ENCODE measurements at places on chromosomes 13 and 19. TPM values are rescaled to one million over a fixed set of nuclear protein-coding genes. Genes with fewer than 3 reads are reported as not detected.

The ZNF761 gene
- total RNA-seq, result 8.7 TPM

DNA sequence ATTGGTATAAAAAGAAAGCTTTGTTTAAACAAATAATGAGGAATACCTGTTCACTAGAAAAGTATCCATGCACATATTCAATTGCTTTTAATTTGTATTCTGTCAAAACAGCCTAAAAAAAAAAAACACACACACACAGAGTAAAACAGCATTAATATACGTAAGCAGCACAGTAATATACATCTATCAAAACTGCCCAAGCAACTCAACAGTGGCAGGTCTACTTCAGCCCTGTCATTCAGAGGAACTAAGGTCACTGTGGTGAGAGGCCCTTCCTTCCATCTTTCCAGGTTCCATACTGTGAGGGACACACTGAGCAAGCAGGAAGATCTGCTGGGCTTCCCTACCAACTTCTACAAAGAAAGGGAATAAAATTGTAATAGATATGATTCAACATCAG is 3.8 kb downstream of the PROSER1 start:
- H3K4me1 ChIP-seq, result no peaks in the 10 kb centered on the region
- H3K36me3 ChIP-seq, result no peaks in the 10 kb centered on the region
- no peak overlapping the region for H3K27ac ChIP-seq

GRCh38 chr13:49026851-49027250 is 51.1 kb downstream of the FNDC3A start:
- no peak overlapping the region for H3K27ac ChIP-seq
- no peak for DNase-seq
- H3K36me3 ChIP-seq, result no peaks in the 10 kb centered on the region
- no peaks in the 10 kb centered on the region for H3K27me3 ChIP-seq
- H3K4me3 ChIP-seq, result no peak overlapping the region
- H3K4me1 ChIP-seq, result no peaks in the 10 kb centered on the region

GRCh38 chr13:83086948-83087347 is 795.3 kb downstream of the SLITRK1 start:
- no peaks in the 10 kb centered on the region for H3K27me3 ChIP-seq
- H3K27ac ChIP-seq, result no peak overlapping the region
- no peak for DNase-seq
- no peaks in the 10 kb centered on the region for H3K36me3 ChIP-seq
- no peak overlapping the region for H3K4me3 ChIP-seq

The TJP3 gene
- total RNA-seq, result 0.30 TPM

The KCNN1 gene
- 7.3 TPM for total RNA-seq

DNA sequence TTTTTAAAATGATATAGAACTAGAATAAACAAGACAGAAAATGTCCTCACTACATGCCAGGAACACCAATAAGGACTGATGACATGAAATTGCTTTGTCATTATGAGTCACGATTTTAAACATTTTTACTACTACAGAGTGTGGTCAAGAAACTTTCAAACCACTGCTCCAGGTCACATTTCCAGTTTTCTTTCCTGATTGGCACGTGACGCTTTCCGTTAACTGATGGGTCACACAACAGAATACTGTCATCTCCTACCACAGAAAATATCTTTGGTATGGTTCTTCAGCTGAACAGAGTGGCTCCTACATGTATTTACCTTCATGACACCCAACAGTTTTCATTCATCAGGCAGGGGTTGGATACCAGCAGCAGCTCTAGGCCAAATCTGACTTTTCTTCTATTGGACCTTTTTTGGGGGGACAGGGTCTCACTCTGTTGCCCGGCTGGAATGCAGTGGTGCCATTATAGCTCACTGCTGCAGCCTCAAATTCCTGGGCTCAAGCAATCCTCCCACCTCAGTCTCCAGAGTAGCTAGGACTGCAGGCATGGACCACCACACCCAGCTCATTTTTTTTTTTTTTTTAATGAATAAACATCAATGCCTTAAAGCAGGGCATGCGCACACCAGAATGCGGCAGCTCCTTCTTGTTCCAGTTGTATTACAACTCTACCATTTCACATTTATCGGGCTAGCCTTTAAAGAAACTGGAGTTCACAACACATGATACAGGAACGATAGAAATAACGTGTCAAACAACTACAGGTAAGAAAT is 147.4 kb downstream of the RNF17 start:
- H3K36me3 ChIP-seq, result peaks cover 5% of the 10 kb centered on the region
- DNase-seq, result no peak
- H3K4me3 ChIP-seq, result no peak overlapping the region

- H3K27ac ChIP-seq, result no peak overlapping the region
- H3K36me3 ChIP-seq, result no peaks in the 10 kb centered on the region
Measured at GRCh38 chr13:79227418-79227817, 178.6 kb downstream of the RBM26 start.

DNA sequence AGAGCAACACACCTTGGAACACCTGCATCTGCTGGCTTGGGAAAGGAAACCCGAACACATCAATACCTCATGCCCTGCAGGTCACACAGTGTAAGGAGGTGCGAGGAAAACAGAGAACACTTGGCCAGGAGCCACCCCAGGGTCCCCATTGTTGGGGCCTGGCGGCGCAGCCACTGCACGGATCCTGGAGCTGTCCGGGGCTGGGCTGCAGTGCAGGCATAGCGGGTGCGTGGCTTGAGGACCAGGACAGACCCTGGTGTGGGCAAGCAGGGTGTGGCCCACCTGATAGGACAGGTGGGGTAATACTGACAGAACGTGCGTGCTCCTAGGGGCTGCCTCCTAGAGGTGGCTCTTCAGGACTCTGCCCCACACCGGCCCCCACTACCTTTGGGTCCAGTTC is 16.8 kb upstream of the TMEM160 start:
- DNase-seq, result no peak
- H3K36me3 ChIP-seq, result peaks cover 70% of the 10 kb centered on the region
- H3K27me3 ChIP-seq, result no peaks in the 10 kb centered on the region
- H3K4me1 ChIP-seq, result no peaks in the 10 kb centered on the region

DNA sequence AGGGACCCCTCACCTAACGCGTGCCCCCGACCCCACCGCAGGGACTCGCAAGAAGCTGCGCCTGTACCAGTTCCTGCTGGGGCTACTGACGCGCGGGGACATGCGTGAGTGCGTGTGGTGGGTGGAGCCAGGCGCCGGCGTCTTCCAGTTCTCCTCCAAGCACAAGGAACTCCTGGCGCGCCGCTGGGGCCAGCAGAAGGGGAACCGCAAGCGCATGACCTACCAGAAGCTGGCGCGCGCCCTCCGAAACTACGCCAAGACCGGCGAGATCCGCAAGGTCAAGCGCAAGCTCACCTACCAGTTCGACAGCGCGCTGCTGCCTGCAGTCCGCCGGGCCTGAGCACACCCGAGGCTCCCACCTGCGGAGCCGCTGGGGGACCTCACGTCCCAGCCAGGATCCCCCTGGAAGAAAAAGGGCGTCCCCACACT is 4.7 kb upstream of the MYBPC2 start:
- DNase-seq, result peak; percentile 20
- H3K36me3 ChIP-seq, result no peaks in the 10 kb centered on the region
- peaks cover 27% of the 10 kb centered on the region for H3K4me1 ChIP-seq
- peaks cover 29% of the 10 kb centered on the region for H3K27me3 ChIP-seq

The CPAMD8 gene
- 22.3 TPM for total RNA-seq

DNA sequence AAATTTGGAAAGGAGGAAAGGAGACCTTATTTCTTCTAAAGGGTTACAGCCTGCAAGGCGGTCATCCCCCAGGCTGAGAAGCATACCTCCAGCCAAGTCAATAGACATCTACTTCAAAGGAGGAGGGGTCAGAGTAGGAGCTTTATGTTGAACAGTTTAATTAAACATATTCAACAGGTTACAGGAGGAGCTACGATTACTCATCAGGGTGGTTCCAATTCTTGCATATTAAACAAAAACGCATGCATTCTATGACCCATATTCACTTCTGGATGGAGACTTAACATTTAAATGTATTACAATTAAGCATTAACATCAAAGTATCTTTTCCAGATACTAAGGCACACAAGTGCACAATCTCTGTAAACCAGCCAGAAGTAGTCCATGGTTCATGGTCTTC is 1955.0 kb downstream of the PCDH9 start:
- no peaks in the 10 kb centered on the region for H3K36me3 ChIP-seq
- no peak overlapping the region for H3K4me3 ChIP-seq
- H3K27me3 ChIP-seq, result no peaks in the 10 kb centered on the region
- DNase-seq, result no peak
- H3K4me1 ChIP-seq, result no peaks in the 10 kb centered on the region
- no peak overlapping the region for H3K27ac ChIP-seq

The CPB2 gene
- total RNA-seq, result 0.11 TPM

The KIR3DL1 gene
- not detected for total RNA-seq

The SRRM5 gene
- total RNA-seq, result 0.22 TPM

- no peaks in the 10 kb centered on the region for H3K4me1 ChIP-seq
- no peaks in the 10 kb centered on the region for H3K36me3 ChIP-seq
- DNase-seq, result no peak
- H3K4me3 ChIP-seq, result no peak overlapping the region
Measured at GRCh38 chr19:28691683-28692082, 521.3 kb downstream of the UQCRFS1 start.

GRCh38 chr19:18107235-18107634 is 9.7 kb downstream of the MAST3 start:
- peaks cover 18% of the 10 kb centered on the region for H3K27me3 ChIP-seq
- peaks cover 25% of the 10 kb centered on the region for H3K4me1 ChIP-seq
- H3K4me3 ChIP-seq, result no peak overlapping the region
- no peak overlapping the region for H3K27ac ChIP-seq

The IRGC gene
- total RNA-seq, result not detected

DNA sequence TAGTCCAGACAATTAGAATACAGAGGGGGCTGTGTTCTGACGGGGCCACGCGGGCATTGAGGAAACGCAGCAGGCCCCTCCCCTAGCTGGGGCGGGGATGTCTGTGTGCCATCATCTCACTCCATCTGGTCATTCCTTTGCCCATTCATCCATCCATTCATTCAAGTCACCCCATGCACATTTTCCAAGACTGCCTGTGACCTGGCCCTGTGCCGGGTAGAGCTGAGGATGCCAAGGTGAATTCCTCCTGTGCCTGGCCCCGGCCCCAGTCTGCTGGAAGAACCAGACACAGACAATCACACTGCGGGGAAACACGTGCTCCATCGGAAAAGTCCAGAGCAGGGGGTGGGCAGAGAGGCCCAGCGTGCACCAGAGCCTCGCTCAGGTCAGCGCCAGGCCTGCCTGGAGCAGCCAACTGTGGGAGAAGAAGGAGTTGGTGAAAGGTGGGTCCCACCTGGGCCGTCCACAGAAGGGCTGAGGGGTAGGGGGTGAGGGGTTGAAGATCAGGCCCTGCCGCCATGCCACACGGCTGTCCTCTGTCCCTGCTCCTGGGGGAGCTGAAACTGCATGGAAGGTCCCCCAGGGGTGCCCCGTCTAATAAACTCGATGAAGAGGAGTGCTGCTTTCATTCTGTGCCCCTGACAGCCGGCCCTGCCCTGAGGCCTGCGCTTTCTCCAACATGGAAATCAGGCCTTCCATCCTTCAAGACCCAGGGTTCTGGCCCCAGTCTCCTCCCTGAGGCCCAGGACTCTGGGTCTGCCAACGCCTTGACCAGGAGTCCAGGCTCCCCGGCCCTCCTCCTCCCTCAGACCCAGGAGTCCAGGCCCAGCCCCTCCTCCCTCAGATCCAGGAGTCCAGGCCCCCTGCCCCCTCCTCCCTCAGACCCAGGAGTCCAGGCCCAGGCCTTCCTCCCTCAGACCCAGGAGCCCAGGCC is 1.6 kb upstream of the CACNG6 start:
- peaks cover 23% of the 10 kb centered on the region for H3K4me1 ChIP-seq
- H3K36me3 ChIP-seq, result no peaks in the 10 kb centered on the region
- no peak overlapping the region for H3K27ac ChIP-seq
- H3K27me3 ChIP-seq, result peaks cover 24% of the 10 kb centered on the region

DNA sequence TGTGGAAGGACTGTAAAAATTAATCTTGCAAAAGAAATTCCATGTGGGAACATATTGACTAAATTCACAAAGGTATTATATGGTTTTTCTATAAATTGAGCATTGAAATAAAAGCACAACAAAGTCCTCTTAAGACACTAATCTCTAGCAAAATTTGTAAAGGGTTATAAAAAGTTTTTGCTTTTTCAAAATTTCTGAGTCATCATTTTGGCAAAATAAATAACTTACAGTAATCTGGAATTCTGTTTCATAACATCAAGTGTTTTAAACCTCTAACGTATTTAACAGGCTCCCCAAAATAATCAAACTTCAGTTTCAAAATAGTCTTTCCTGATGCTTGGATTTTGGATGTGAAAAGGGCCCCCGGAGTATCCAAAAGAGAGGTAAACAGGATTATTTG is 26.0 kb downstream of the MED4 start:
- DNase-seq, result no peak
- no peak overlapping the region for H3K27ac ChIP-seq
- H3K4me3 ChIP-seq, result no peak overlapping the region
- peaks cover 26% of the 10 kb centered on the region for H3K36me3 ChIP-seq

DNA sequence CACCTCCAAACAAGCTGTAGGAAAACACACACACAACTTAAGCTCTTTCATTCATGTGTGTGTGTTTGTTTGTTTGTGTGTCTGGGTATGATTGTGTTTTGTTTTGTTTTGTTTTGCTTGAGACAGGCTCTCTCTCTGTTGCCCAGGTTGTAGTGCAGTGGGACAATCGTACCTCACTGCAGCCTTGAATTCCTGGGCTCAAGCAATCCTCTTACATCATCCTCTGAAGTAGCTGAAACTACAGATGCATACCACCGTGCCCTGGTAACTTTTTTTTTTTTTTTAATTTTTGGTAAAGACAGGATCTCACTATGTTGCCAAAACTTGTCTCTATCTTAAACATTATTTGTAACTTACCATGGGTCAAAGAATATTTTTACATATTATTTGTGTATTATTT is 431.7 kb downstream of the SLITRK1 start:
- H3K27ac ChIP-seq, result no peak overlapping the region
- H3K4me3 ChIP-seq, result no peak overlapping the region
- DNase-seq, result no peak
- no peaks in the 10 kb centered on the region for H3K27me3 ChIP-seq

DNA sequence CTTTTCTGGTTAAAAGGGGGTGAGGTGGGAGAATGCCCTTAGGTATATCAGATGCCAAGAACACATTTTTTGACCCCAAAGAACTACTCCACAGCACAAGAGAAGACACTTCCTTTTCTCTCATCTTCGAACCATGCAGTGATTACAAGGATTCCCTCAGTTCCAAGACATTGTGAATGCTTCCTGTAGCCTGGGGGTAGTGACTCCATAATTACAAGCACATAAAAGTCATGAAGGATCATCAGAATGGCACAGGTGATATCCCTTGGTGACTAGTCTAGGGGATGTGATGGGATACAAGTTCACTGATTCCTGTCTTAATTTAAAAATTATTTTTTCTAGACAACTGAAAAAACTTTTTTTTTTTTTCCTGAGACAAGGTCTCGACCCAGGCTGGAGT is 78.0 kb downstream of the ZC3H13 start:
- no peak overlapping the region for H3K4me3 ChIP-seq
- DNase-seq, result no peak
- no peaks in the 10 kb centered on the region for H3K27me3 ChIP-seq
- peaks cover 14% of the 10 kb centered on the region for H3K36me3 ChIP-seq
- H3K4me1 ChIP-seq, result no peaks in the 10 kb centered on the region
- H3K27ac ChIP-seq, result no peak overlapping the region

The PTGER1 gene
- total RNA-seq, result 0.11 TPM
